ENCODE measurements at places on chromosomes 3 and 15.
A peak's percentile ranks its signal among the peaks of the same experiment; 100 is the strongest.

DNA sequence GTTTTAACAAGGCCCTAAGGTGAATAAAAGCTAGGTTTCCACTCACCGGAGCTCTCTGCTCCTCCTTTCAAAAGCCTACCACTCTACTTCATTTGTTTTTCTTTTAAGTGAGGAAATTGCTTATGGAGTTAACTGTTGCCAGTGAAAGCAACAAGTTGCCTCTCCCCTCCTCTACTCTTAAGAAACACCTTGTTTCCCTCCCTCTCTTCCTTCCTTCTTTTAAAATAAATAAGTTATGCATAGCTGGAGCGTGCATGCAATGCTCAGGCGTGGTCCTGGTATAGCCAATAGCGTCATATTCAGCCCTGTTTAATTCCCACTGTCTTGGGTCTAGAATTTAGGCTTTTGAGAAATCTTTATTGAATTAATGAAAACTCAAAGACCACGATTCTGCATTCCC, 101.1 kb upstream of the IGF1R start:
- DNase-seq, result no peak

- peak; percentile 22 for DNase-seq
These were observed 20.2 kb upstream of the GCNT3 start for GRCh38 chr15:59591356-59591755.

- no peak for DNase-seq
These were observed 87.2 kb downstream of the USP13 start for GRCh38 chr3:179739816-179740594.

DNA sequence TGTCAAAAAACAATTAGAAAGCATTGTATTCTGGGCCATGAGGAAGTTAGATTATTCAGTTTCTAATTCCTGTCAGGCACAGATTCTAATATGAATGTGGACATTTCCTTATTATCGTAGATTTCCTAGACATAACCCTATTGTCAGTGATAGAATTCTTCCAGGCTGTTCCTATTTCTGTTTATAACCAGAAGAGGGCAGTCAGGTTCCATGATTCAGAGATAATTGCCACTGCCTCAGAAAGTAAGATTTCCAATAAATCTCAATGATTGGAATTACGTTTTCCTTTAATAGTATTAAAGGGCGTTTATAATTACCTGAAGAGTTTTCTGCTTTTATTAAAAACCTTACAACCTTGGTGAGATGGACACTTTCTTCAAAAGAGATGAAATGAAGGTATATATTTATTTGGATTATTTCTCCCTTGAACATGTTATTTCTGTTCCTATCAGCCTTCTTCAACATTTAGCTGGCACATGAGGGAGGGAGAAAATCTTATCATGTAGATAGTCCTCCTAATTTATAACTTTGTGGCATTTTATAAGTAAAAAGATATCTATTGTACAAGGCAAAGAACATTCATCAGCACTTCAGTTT, 439.2 kb downstream of the MCTP2 start:
- no peak for DNase-seq

DNA sequence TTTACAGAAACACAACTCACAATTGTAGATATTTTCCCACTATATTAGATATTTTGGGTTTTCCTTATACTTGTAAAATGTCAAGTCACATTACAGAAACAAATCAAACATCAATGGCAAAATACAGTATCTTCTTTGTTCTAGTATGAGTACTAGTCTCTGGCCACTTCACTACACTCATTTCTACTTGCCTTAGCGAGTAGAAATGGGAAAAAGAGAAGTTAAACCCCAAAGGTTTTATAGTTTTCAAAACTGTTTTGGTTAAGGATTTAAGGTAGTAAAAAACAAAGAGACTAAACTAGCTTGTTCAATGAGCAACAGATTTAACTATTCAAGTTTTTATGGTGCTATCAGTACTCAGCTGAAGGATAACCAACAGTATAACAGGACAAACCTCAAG, 81.7 kb downstream of the BTD start:
- no peak for DNase-seq

- DNase-seq, result no peak
These were observed 7.2 kb downstream of the RTF1 start for GRCh38 chr15:41423979-41424659.
